ENCODE measurements at places on chromosomes 6 and 20.

DNA sequence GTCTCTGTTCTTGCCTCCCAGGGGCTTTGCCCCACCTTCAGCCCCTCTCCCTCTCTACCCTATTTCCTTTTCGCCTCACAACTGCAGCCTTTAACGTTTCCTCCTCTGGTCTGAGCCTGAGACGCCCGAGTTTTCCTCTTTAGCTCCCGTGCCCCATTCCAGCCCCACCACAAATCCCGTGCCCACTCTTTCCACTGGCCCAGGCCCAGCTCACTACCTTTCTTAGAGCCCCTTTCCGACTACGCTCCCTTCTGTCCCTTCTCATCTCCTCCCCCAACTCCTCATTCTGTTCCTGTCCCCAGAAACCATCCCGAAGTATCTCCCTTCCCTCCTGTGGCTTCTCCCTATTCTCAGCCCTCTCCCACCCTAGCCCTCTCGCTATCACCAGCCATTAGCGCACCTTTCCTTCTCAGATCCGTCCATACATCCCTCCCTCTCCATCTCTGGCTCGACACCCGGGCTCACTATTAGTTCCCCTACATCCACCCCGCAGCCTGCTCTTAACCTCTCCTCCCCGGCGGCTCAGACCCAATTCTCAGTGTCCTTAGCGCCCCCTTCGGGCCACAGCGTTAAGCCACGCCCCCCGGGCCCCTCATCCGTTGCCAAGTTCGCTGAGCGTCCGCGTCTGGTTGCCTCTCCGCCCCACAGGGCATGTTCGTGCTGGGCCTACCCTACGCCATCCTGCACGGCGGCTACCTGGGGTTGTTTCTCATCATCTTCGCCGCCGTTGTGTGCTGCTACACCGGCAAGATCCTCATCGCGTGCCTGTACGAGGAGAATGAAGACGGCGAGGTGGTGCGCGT lies 2.7 kb downstream of the SLC32A1 start:
- DNase-seq = peak; percentile 90

DNA sequence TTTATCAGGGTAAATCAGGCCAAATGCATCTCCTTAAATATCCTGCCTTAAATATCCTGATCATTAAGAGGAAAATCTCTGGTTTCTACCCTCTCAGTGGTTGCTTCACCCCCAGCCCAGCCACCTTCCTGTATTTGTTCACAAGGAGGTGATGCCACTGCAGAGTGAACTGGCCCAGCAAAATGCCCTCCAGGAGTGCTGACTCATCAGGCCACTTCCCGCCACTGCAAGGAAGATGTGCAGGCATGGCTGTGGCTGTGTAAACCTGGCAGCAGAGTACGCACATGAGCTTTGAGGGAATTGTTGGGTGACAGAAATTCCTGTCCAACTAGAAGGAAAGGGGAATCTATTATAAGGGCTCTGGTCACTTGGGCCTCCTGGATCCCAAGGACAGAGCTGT lies 13.8 kb downstream of the NQO2 start:
- no peak for DNase-seq

GRCh38 chr6:1619673-1620503 lies 10.2 kb downstream of the FOXC1 start:
- peak; percentile 46 for DNase-seq

GRCh38 chr20:61317966-61318530 lies 66.0 kb downstream of the CDH4 start:
- no peak for DNase-seq

DNA sequence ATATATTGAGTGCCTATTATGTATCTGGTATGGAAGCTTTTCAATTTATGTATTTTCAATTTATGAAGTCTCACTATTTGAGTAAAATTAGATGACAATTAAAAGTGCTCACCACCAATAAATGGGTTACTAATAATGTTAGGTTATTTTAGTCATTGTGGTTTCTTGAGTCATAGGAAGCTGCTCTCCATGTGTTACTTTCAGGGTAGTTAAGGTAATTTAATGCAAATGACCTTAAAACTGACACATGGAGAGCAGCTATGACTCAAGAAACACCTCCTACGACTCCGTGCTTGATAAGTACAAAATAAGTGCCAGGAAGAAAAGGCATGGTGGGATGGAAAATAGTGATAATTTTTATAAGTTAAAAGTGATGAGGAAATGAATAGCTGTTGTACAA lies 16.5 kb upstream of the TINAG start:
- DNase-seq = no peak

- no peak for DNase-seq
Measured at GRCh38 chr6:156017838-156018237, 562.2 kb upstream of the NOX3 start.

- DNase-seq = no peak
Measured at GRCh38 chr6:29561606-29562181, 2.2 kb upstream of the UBD start.

DNA sequence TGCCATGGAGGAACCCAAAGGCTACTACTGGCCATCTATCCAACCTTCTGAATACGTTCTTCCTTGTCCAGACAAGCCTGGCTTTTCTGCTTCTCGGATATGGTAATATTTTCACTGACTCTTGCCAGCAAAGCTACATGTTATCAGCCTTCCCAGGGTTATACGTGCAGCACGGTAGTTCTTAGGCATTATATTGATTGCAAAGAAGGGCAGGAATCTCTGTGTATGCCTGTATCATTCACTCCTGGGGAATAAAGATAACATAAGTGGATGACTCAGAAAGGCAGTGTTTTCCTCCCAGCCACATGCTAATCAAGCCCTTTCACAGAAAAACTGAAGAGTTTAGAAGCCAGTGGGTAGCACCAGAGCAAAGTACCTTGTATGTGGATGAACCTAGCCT lies 98.7 kb downstream of the ADGRG6 start:
- DNase-seq = no peak
